ENCODE measurements at places on chromosomes 7 and 10. TPM values are rescaled to one million over a fixed set of nuclear protein-coding genes. Genes with fewer than 3 reads are reported as not detected.

The CRYGN gene
- total RNA-seq = 0.22 TPM

The SUFU gene
- 11.6 TPM for total RNA-seq

The AOC1 gene
- not detected for total RNA-seq

The INSYN2A gene
- not detected for total RNA-seq

The TAS2R3 gene
- 0.99 TPM for total RNA-seq

The VWC2 gene
- total RNA-seq = not detected

The TMEM176A gene
- not detected for total RNA-seq
